ENCODE measurements at places on chromosomes 3 and 15.

DNA sequence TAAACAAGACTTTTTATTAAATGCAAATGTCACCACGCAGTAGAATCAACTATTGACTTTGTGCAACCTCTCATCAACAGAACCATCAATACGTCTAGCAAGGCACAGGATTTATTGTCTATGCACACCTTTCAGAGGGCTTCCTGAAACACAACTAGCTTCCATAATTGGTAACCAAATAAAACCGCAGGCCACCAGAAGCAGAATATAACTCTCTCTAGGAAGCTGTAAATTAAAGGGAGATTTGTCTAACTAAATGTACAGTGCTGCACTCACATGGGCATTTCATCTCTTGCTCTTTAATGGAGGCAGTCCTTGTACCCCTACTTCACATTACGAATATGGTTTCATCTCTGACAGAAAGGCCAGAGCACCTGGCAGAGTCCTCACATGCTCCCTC is 93.0 kb downstream of the FHIT start:
- no peak for DNase-seq

- peak; percentile 61 for DNase-seq
Measured at GRCh38 chr3:48634661-48635221, 520 bp downstream of the SLC26A6 start.

- DNase-seq: no peak
Measured at GRCh38 chr15:33561407-33561806, 250.6 kb downstream of the RYR3 start.

DNA sequence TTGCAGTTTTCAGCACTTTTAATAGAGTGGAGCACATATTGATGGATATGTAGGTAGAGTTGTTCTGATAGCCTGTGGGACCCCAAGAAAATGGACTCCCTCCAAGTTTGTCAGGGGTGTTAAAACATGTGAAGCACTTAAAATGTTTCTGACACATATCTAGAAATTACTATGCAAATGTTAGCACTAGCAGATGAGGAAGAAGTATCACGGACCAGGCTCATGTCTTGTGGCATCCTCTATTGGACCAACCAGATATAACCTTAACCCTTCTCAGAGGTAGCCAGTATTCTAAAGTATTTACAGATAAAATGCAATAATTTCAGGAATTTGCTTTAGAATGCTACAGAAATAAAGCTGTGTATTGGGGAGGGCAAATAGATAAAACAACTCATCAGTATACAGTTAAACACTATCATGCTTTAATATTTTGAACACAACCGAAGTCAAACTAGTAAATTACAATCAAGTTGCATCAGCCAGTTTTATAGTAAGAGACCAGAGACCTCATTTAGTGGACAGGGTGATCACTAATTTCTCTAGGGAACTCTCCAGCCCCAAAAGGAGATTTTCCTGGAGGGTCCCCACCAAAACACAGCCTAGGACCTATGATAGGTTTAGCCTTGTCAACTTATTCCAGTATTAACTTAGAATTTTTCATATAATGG is 57.2 kb upstream of the FBN1 start:
- no peak for DNase-seq

DNA sequence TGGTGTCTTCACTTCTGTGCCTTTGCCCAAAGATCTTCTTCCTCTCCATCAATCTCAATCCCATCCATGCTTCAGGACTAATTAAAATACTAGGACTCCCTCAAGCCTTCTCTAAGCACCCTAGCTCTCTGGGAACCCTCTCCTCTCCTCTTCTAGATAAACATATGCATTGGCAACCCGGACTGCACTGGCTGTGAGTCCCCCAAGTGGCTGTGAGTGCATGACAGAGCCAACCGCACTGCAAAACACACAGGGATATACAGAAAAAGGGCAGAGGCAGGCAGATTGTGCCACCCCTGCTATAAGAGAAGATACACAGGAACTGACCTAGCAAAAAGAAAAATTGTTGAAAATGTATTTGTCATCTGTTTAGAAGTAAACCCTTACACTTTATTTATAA is 457.1 kb downstream of the MFSD1 start:
- no peak for DNase-seq

DNA sequence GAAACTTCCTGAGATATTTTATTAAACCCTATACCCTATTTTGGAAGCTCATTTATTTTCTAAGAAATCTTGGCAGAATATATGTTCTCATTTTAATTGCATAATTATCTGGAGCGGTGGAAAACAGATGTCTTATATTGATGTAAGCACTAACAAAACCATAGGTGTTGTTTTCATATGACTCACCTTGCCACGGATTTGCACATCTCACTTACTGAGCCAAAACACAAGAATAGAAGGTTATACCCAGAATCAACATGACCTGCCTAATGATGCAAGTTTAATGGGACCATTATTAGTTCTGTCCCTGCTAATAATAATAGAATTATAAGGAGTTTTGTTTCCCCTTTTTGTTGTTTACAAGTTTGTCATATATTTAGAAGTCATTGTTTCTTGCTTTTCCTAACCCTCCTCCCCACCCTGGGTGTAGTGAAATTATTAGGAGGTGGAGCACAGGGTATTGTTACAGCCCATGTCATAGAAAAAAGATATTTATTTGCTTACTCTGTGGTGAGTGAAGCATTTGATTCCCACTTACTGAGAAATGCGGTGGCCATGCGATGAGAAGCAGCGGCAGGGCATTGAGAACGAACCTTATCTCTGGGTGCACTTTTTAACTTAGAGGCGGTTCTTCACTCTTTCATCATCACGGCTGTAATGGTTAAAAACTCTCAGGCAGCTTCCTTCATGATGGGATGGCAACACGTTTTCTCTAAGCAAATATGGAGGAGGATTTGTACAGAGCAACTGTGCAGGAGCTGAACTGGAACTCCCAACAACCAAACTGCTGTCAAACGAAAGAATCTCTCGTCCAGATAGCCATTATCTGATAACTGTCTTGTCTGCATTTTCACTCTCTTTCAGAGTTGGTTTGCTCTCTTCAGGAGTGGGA is 521 bp downstream of the IL5RA start:
- no peak for DNase-seq

GRCh38 chr3:14439501-14440167 is 37.2 kb downstream of the SLC6A6 start:
- no peak for DNase-seq

GRCh38 chr3:158991146-158991705 is 189.4 kb downstream of the MFSD1 start:
- no peak for DNase-seq

GRCh38 chr3:143287403-143287802 is 167.8 kb downstream of the CHST2 start:
- DNase-seq: no peak

- DNase-seq: no peak
Measured at GRCh38 chr3:152283492-152284381, 15.0 kb downstream of the MBNL1 start.

DNA sequence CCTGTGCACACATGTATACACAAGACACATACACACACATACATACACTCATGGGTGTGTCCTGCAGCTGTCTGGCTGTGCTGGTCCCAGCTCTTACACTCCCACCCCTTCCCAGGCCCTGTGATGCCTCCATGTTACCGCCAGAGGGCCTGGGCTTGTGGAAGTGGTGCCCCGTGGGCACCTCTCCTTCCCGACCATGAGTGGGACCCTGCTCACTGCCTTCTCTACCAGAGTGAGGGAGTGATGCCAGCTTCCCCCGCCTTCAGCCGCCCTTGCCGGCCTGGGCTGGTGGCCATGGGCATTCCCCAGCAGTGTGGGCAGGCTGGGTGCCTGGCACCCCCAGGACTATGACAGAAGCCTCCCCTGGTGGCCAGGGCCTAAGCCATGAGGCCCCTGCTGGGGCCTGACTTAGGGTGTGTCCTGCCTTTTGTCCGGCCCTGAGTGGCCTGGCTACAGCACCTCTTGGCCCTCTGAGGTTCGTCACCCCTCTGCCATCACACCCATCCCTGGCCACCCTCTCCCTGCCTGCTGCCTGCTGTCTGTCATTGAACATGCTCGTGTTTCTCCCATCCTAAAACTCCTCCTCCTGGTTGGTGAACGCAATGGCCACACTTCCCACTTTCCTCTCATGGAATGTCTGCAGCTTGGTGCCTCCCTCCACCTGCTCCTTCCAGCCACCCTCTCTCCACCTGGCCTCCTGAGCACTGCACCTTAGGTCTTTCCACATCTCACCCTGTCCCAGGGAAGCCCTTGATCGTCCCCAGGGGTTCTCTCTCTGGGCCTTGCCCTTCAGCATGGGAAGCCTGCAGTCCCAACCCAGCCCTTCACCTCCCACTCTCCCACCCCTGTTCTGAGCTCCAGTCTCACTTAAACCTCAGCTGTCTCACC is 14.6 kb downstream of the HDAC11 start:
- no peak for DNase-seq

- DNase-seq: no peak
Measured at GRCh38 chr3:165658027-165658426, 179.2 kb downstream of the BCHE start.

- DNase-seq: no peak
Measured at GRCh38 chr3:13008155-13008995, 64.9 kb downstream of the IQSEC1 start.

DNA sequence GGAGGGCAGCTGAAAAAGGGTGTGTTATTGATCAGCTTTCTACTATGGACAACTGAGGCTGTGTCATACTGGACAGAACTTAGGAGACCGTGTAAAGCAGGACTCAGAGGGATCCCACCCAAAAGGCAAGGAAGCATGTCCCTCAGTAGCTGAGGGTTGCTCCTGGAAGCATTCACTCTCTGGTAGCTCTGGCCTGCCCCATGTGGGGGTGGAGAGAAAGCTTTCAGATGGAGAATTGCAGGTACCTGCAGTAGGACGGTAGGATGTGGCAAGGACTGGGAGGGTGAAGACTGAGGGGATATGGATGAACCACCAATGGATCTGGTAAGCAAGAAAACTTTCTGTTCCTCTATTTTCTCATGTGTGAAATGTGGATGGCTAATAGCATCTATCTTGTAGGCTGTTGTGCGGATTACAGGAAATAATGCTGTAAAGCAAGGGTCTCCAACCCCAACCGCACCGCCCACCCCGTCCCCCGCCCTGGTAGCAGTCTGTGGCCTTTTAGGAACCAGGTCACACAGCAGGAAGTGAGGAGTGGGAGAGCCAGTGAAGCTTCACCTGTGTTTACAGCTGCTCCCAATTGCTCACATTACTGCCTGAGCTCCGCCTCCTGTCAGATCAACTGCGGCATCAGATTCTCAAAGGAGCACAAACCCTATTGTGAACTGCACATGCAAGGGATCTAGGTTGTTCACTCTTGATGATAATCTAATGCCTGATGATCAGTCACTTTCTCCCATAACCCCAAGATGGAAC is 157.7 kb upstream of the PROK2 start:
- DNase-seq: no peak

DNA sequence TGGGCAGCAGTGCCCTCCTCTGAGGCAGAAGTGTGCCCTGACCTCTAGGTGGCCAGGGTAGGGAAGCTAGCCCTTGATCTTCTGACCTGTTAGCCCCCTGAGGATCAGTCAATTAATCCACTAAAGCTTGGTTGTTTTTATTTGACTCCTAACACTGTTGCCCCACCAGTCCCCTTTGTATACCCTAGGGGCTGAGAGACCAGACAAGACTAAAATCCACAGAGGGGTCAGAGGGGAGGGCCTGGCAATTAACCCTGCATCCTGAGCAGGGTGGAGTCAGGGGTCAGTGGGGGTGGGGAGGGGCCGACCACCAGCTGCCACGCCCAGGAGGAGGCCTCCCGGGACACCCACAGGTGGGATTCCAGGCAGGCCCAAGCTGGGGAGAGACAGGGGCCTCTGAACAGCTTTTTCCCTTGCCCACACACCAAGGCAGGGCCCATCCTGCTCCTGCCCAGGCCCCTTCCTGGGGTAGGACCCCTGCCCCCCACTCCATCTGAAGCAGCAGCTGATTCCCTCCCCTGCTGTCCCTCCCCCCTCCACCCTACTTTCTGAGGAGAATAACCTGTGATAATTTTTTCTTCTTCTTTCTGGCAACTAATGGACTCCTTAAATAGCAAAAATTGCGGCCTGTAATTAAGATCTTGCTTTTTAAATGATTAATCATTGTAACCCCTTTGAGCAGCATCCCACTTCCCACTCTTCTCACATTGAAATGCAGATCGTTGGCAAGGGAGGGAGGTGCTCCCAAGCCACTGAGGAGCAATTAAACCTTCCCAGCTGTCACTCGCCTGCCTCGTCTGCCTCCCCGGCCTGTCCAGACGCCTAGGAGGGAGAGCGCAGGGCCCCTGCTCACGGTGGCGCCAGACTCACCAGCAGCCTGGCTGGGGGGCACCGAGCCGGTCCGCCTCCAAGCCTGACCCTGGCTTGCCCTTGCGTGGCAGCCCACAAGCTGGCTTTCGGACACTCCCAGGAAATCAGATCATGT is 51.9 kb downstream of the RHCG start:
- no peak for DNase-seq

GRCh38 chr3:141233457-141234161 is 2.0 kb downstream of the PXYLP1 start:
- DNase-seq: no peak

DNA sequence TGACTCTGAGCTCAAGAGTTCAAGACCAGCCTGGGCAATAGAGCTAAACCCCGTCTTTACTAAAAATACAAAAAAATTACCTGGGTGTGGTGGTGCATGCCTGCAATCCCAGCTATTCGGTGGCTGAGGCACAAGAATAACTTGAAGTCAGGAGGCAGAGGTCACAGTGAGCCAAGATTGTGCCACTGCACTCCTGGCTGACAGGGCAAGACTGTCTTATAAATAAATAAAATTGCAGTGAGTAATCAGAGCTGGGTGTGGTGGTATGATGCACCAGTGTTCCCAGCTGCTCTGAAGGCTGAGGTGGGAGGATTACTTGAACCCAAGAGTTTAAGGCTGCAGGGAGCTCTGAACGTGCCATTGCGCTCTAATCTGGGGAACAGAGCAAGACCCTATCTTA is 55.9 kb upstream of the GCNT3 start:
- DNase-seq: no peak

- DNase-seq: no peak
Measured at GRCh38 chr3:52313774-52314188, 2.3 kb upstream of the DNAH1 start.

GRCh38 chr3:170323331-170323730 is 34.2 kb upstream of the SKIL start:
- no peak for DNase-seq

DNA sequence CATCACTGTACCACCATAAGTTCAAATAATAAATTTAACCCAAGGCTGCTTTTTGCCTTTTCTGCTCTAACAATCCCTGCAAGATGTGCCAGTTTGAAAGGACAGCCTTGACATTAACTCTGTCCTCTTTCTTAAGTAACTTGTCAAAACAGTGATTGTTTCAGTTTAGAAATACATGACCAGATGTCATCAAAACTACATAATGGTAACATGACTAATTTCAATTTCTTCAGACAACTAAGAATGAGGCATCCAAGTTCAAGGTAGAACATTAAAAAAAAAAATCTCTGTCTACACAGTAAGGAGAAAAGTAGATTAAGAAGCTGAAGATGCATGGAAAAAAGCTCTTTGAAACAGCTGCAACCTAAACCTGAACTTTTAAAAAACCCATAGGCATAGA is 47.4 kb downstream of the SHQ1 start:
- no peak for DNase-seq

DNA sequence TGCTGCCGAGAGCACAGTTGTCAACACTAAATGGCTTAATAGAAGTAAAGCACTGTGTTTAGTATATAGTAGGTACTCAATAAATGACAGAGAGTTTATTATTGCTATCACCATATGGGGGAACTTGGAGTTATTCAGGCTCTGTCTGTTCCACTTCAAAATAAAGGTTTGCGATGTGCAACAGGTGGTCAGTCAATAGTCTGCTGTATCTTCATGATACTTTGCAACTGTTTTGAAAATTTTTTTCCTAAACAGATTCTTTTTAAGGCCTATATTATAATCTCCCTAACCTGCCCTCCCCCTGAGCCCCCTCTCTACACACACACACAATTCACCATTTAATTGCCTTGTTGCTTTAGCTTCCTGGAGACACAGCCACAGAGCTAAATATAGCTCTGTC is 164.7 kb upstream of the NR2F2 start:
- no peak for DNase-seq
